ENCODE measurements at places on chromosomes 16 and 17.

- no peak for DNase-seq
Observed at GRCh38 chr17:75898065-75898464, 1.3 kb upstream of the TRIM65 start.

DNA sequence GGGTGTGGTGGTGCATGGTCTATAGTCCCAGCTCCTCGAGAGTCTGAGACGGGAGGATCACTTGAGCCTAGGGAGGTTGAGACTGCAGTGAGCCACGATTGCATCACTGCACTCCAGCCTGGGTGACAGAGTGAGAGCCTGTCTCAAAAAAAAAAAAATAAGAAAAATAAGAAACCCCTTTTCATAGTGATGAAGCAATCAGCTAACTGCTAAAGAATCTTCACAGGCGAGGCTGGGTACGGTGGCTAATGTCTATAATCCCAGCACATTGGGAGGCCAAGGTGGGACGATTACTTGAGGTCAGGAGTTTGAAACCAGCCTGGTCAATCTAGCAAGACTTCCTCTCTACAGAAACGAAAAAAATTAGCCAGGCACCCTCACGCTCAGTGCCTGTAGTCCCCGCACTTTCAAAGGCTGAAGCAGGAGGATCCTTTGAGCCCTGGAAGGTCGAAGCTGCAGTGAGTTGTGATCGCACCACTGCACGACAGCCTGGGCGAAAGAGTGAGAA is 760 bp downstream of the SLFN12L start:
- no peak for DNase-seq

GRCh38 chr16:2150418-2151187 is 2.2 kb downstream of the RAB26 start:
- peak; percentile 72 for DNase-seq

DNA sequence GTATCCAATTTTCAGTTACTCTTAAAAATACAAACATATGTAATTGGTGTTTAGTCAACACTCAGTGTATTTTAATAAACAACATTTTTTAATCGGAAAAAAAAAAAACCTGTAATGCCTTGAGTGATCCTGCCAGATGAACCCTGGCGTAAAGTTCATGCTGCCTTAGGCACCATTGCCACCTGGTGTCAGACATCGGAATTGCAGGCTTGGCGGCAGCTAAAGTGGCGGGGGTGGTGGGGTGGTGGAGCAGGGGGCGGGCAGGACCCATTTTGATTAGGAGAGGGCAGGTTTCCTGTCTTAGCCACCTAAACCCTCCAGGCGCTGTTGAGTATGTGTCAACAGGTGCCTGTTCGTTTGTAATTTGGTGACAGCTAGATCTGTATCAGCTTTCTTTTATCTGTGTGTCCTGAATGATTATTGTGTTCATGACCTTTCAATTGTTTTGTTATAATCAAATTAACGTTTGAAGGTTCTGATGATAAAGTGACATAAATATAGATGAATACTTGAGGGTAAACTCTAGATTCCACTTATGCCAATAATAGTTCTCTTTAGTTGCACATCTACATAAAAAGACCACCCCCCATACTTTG is 588.7 kb downstream of the CDH13 start:
- peak; percentile 54 for DNase-seq

- DNase-seq = no peak
Observed at GRCh38 chr17:82689077-82689476, 9.4 kb downstream of the RAB40B start.

DNA sequence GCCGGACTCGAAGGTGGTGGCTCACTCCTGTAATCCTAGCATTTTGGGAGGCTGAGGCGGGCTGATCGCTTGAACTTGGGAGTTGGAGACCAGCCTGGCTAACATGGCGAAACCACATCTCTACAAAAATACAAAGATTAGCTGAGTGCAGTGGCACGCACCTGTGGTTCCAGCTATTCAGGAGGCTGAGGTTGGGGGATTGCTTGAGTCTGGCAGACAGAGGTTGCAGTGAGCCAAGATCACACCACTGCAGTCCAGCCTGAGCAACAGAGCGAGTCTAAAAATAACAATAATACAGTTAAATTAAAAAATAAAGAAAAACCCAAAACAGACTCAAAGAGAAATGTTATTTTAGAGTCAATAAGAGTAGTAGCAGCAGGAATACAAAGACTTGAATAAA is 29.7 kb upstream of the ABCA5 start:
- no peak for DNase-seq

DNA sequence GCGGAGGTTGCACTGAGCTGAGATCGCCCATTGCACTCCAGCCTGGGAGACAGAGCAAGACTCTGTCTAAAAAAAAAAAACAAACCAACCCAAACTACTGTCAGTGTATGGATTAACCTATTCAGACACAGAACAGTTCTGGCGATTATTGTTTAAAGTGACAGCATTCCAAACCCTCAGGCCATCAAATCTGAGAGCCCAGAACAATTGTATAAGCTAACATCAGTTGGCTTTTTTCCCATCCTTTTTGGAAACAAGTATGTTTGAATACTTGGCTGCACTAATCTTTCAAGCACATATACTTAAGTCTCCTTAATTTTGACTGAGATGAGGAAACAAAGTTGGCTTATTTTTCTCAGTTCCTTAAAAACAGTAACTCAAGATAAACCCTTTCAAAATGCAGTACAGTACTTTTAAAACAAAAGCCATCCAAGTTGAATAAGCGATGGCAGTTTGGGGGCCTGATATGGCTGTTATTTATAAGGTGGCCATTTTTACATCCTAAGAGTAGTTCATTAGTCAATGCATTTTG is 1.4 kb downstream of the ZSWIM7 start:
- no peak for DNase-seq

- DNase-seq = no peak
Observed at GRCh38 chr17:65895969-65896368, 296.0 kb downstream of the CEP112 start.

DNA sequence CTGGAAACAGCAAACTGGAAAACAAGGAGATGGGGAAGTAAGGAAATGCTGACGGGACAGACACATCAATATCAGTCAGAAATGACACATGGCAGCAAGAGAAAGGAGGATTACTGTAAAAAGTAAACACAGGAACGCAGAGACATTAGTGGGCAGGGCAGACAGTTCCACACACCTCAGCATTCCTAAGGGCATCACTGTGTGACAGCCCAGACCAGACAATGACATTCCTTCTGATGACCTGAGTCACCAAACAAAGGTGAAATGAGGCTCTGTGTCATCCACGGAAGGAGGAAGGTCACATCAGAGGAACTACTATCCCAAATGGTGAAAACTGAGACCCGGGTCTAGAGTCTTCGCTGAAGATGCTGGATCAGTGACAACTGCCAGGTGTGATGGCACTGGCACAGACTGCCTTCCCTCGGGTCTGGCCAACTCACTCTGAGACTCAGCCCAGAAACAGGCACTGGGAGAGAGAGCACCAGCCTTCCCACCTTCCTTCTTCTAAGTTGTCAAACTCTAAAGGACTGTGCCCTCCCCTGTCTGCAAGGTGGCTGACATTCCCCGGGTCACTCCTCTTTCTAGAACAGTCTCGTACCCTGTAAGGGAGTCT is 36.7 kb downstream of the TK2 start:
- peak; percentile 46 for DNase-seq

DNA sequence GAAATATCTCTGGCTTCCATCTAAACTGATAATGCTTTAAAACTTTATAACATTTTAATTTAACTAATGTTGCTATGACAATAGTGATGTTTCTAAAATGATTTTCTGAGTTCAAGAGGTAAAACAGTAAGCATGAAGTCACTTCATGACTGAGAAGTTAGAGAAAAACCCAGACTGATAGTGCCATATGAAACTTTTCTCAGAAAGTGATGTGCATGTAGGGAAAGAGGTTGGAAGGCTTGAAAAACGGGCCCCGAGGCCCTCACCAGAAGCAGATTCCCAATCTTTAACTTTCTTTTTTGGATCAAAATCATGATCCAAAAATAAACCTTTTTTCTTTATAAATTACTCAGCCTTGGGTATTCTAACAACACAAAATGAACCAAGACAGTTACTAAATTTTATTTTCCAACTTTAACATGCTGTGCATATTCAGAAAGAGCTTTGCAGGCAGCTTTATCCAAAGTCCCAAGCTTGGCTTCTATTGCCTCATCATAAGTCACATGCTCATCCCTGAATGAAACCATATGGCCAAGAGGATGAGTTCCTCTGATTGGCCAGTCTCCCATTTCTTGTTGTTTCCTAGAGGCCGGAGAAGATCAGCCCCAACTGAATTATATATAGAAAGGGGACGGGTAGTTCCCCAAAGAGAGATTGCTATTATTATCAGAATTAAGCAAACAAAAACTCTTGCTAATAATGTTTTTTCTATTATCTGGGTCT is 357.6 kb upstream of the SALL1 start:
- no peak for DNase-seq

GRCh38 chr17:31398381-31399311 is 7.2 kb downstream of the RAB11FIP4 start:
- no peak for DNase-seq

GRCh38 chr17:12691173-12691572 is 25.5 kb downstream of the MYOCD start:
- no peak for DNase-seq

DNA sequence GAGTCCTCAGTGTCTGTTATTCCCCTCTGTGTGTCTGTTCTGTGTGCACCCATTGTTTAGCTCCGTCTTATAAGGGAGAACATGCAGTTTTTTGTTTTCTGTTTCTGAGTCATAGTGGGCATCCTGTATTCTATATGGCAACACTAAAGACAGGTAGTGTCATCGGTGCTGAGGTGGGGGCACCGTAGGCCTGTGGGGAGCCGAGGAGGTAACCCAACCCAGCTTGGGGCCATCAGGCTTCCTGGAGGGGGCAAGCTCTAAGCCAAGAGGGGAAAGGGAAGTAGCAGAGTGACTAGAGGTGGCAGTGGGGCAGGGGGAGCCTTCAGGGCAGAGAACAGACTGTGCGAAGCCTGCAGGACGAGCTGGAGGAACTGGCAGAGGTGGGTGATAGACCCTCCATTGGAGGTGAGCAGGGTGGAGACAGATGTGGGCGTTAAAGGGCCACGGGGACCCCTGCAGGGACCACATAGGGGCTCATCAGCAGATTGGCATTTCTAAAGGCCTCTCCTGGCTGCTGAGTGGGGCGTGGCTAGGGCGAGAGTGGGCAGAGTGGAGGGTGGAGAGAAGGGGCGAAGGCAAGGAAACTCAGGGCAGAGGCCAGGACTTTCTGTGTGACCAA is 36.5 kb downstream of the CPNE2 start:
- DNase-seq = no peak

- no peak for DNase-seq
Observed at GRCh38 chr16:23121024-23121423, 28.2 kb downstream of the USP31 start.

GRCh38 chr17:48352630-48353029 is 77.4 kb downstream of the SKAP1 start:
- peak; percentile 59 for DNase-seq

DNA sequence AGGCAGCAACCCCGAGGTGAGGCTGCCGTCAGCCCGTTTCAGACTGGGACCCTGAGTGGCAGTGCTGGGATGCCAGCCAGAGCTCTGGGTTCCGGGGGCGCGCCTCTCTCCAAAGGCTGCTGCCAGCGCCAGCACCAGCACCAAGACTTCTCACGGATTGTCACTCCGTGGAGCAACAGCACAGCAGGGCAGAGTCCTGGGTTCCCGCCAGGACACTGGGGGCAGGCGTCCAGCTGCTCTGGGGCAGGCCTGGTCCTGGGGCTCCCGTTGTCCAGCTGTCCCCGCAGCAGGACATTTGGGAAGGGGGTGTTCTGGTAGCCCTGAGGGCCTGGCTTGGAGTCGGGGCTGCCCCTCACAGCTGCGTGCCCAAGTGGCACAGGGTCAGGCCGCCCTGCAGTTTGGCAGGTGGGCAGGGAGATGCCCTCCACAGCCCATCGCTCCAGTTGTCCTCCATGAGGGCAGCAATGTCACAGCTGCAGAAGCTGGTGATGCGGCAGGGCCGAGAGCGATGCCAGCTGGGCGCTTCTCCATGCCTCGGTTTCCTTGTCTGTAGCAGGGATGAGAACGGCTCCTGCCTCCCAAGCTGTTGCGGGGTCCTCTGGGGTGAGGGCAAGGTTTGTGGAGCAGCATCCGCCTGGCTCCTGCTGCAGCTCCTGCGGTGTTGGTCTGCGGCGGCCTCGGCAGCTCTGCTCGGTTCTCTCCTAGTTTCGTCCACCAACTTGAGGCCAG is 137.3 kb upstream of the CIBAR2 start:
- no peak for DNase-seq

GRCh38 chr17:55301521-55302406 is 37.0 kb downstream of the HLF start:
- DNase-seq = no peak

GRCh38 chr17:79490530-79490929 is 120.3 kb downstream of the RBFOX3 start:
- DNase-seq = no peak

DNA sequence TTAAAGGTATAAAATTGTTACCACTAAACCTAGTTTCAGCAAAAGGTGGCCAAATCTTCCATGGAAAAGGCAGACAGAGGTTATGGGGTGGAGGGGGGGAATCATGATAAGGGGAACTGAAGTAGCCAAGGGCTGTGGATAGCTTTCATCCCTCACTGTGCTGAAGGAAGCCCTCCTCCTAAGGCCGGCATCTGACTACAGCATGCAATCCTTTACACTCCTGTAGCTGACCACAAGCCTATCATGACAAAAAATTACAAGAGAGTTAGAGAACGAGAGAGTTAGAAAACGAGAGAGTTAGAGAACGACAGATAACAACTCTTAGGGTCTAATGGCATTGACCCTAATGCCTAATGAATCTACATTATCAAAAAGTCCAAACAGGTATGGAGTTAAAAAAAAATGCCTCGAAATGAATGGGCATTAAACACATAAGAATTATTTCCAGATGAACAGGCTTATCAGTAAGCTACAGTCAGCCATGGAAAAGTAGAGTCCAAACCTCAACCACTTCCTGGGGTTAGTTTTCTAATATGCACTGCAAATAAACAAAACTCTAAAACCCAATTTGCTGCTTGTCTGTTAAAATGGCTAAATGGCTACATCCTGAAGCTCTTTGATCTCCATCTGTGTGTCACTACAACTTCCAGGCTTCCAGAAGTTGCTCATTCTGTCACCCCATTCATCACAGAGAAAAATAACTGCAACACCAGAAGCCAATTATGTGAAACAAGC is 29.7 kb downstream of the DUSP14 start:
- no peak for DNase-seq

- DNase-seq = no peak
Observed at GRCh38 chr16:86537486-86537885, 17.5 kb downstream of the MTHFSD start.

DNA sequence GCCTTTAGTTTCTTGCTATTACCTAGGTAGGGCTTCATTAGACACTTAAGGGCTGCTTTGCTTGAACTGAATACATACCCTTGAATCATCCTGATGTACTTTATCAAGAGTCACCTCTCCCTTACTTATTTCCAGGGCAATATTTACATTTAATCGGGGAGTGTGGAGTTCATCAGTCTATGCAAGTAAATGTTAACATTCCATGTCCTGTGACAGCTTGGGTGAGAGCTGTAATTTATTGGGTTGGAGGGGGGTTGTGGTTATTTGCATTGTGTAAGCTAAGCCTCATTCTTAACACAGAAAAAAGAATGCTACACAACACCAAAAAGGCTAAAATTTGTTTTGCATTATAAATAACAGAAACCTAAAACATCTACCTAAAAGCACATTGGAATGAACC is 16.7 kb downstream of the KCNJ16 start:
- DNase-seq = no peak

- no peak for DNase-seq
Observed at GRCh38 chr16:77277141-77277540, 77.9 kb downstream of the SYCE1L start.

GRCh38 chr16:30662449-30662848 is 4.2 kb downstream of the FBRS start:
- no peak for DNase-seq

- no peak for DNase-seq
Observed at GRCh38 chr16:28064706-28065249, 1.3 kb upstream of the GSG1L start.

Measured in ELR (cell line).